Progenitor cell of endocrine pancreas (in vitro differentiated cells): ENCODE measurements at places on chromosomes 12 and 14. TPM values are rescaled to one million over a fixed set of nuclear protein-coding genes. Genes with fewer than 3 reads are reported as not detected.

AQP6 gene
- 0.29 TPM in 1 of 2 replicates, not detected in the other for total RNA-seq

DHH gene
- 0.29 and 0.34 TPM in 2 replicates for total RNA-seq

SMCO2 gene
- total RNA-seq, result 1.4 and 1.6 TPM in 2 replicates

WSCD2 gene
- total RNA-seq, result not detected in 2 replicates

OLR1 gene
- total RNA-seq, result not detected in 2 replicates

EXOC3L4 gene
- 28.4 and 30.8 TPM in 2 replicates for total RNA-seq

PPP1R3E gene
- total RNA-seq, result 8.4 and 8.9 TPM in 2 replicates

GABARAPL1 gene
- 94.2 and 96.2 TPM in 2 replicates for total RNA-seq

GPD1 gene
- 2.0 and 2.1 TPM in 2 replicates for total RNA-seq

CLEC6A gene
- total RNA-seq, result not detected in 2 replicates

TAS2R42 gene
- total RNA-seq, result not detected in 2 replicates

KRT81 gene
- not detected in 2 replicates for total RNA-seq

CCDC196 gene
- not detected in 2 replicates for total RNA-seq

SLC6A15 gene
- total RNA-seq, result 0.57 and 1.1 TPM in 2 replicates

PTGER2 gene
- 1.00 and 1.1 TPM in 2 replicates for total RNA-seq

CDCA3 gene
- 36.1 and 40.6 TPM in 2 replicates for total RNA-seq

OVCH1 gene
- total RNA-seq, result 0.31 and 0.65 TPM in 2 replicates

AHNAK2 gene
- 1.1 and 1.2 TPM in 2 replicates for total RNA-seq

ERG28 gene
- total RNA-seq, result 27.8 and 28.6 TPM in 2 replicates

TUNAR gene
- 4.0 and 4.6 TPM in 2 replicates for total RNA-seq

FAM181A gene
- total RNA-seq, result not detected in 2 replicates

BRMS1L gene
- 11.6 and 13.1 TPM in 2 replicates for total RNA-seq

PRB2 gene
- total RNA-seq, result not detected in 2 replicates
